H9 (cell line): ENCODE measurements at places on chromosomes 1 and 21. TPM values are rescaled to one million over a fixed set of nuclear protein-coding genes. Genes with fewer than 3 reads are reported as not detected.

DNA sequence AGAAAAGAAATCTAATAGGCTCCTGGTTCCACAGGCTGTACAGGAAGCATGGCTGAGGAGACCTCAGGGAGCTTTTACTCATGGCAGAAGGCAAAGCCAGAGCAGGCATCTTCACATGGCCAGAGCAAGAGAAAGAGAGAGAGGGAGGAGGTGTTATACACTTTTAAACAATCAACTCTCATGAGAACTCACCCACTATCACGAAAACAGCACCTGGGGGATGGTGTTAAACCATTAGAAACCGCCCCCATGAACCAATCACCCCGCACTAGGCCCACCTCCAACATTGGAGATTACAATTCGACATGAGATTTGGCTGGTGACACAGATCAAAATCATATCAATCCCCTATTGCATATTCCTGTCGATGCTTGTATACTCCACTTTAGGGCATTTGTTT, 93.5 kb downstream of the MRPL39 start:
- no peaks in the 10 kb centered on the region for H3K27me3 ChIP-seq
- H3K4me3 ChIP-seq, result no peak overlapping the region
- H3K27ac ChIP-seq, result no peak overlapping the region
- no peak for DNase-seq
- peaks cover 3% of the 10 kb centered on the region; the same call in 1 of the 2 replicates for H3K4me1 ChIP-seq

DNA sequence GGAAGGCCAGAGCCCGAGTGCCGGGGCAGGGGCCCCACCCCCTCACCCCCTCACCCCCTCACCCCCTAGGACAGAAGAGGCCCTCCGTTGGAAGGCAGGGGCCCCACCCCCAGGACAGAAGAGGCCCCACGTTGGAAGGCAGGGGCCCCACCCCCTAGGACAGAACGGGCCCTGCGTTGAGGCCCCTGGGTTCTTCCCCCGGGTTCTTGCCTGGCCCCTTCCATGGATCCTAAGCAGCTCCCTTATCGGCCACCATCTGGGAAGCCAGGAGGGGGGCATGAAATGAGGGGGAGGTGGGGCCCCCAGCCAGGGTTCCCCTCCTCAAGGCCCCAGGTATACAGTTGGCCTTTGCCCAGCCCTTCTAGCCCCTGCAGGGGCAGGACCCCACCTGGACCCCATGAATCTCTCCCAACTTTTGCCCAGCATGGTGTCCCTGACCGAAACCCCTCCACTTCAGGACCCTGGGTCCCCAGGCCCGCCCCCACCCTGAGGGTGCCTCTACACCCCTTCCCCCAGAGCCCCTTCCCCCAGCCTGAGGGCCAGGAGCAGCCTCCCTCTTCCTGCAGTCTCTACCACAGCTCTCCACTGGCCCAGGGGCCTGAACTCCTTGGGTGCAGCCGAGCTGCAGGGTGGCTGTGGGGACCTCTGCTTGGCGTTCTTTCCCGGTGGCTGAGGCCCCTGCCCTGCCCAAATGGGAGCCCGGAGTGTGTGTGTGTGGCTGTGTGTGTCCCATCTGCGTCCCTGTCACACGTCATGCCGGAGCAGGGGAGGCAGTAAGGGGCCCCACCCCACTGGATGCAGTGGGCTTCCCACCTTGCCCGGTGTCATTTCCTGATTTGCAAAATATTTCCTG, 4.3 kb upstream of the VWA1 start:
- no peaks in the 10 kb centered on the region for H3K27me3 ChIP-seq
- H3K4me3 ChIP-seq, result peak overlapping the region; percentile 54; the same call in 1 of the 3 replicates
- peaks cover 5% of the 10 kb centered on the region for H3K36me3 ChIP-seq
- DNase-seq, result no peak
- no peak overlapping the region for H3K27ac ChIP-seq

Gene TTC39A
- total RNA-seq, result 7.7 and 9.1 TPM in 2 replicates

GRCh38 chr21:45378258-45378966, 26.6 kb upstream of the COL18A1 start:
- peak; percentile 68 for DNase-seq
